ENCODE measurements at places on chromosomes 3 and 15.

DNA sequence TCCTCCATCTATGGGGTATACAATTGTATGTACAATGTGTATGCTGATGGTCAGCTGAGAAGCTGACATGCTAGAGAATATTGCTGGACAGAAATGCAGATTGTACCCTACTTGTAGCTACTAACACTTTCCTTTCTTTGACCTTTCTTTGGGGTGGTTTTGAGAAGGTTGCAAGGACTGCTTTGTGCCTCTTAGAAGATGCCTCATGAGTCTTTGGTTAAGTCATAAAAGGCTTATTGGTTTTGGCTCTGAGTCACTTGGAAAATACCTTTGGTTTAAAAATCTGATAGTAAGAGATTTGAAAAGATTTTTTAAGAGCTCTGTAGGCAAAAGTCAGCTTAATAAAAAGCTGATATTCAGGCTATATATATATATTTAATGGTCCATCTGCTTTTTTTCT is 71.5 kb downstream of the ZMAT3 start:
- DNase-seq, result no peak

DNA sequence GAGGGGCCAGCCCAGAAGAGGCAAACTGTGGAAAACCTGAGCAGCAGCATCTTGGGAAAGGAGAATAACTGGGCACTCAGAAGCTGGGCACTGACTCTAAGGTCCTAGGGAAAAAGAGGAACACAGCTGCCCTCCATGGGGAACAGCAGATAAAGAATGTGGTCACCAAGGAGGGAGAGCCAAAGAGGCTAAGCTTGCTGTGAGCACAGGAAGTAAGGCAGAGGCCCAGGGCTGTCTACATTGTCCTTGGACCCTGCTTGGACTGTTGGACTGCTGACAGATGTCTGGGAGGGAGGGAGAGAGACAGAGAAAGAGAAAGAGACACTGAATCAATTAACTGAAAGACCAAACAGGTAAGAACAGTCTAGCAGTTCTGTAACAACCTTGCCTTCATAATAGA is 4.5 kb upstream of the MNS1 start:
- DNase-seq, result no peak

GRCh38 chr3:151452841-151453240 is 8.0 kb downstream of the IGSF10 start:
- DNase-seq, result no peak

- DNase-seq, result no peak
These were observed 10.8 kb upstream of the RARRES1 start for GRCh38 chr3:158742871-158743663.

DNA sequence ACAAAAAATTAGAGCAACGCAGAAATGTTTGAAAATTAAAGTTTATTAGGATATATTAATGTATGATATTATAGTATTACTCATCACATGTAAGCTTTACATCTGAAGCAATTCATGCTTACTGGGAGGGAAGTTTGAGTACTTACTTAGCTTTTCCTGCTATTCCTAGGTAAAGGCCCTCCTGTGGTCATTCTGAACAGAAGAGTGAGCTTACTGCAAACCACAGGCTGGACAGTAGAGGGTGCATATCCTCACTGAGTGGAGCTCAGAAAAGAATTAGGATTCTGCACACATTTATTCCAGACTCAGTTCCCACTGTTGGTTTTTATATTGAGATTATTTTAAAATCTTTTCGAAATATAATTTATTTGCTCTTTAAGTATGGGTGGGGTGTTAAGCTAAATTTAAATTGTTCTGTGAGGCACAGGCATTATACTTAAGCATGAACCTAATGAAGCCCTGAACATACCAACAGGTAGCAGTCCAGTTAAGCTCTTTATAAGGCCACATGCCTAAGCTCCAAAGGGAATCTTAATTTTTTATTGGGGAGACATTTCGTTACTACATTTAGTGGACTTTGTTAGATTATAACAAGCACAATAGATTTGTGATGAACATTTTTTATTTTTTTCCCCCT is 10.2 kb downstream of the MRPS22 start:
- no peak for DNase-seq

GRCh38 chr3:37291275-37291700 is 116.9 kb upstream of the LRRFIP2 start:
- no peak for DNase-seq

DNA sequence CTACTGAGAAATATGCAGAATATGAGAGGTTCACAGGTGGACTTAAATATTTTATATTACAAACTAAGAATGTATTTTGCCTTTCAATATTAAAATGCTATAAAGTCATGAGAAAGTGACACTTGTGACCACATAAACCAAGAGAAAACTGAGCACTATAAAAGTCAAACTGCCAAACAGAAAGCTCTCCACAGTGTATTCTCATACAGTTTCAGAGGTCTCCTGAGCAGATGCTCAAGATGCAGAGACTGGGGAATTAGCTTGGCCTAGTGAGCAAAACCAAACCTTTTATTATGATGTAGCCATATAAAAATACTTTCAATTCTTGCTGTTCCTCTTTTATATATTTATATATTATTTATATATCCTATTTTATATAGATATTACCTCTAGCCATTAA is 227.8 kb downstream of the TBC1D5 start:
- no peak for DNase-seq

DNA sequence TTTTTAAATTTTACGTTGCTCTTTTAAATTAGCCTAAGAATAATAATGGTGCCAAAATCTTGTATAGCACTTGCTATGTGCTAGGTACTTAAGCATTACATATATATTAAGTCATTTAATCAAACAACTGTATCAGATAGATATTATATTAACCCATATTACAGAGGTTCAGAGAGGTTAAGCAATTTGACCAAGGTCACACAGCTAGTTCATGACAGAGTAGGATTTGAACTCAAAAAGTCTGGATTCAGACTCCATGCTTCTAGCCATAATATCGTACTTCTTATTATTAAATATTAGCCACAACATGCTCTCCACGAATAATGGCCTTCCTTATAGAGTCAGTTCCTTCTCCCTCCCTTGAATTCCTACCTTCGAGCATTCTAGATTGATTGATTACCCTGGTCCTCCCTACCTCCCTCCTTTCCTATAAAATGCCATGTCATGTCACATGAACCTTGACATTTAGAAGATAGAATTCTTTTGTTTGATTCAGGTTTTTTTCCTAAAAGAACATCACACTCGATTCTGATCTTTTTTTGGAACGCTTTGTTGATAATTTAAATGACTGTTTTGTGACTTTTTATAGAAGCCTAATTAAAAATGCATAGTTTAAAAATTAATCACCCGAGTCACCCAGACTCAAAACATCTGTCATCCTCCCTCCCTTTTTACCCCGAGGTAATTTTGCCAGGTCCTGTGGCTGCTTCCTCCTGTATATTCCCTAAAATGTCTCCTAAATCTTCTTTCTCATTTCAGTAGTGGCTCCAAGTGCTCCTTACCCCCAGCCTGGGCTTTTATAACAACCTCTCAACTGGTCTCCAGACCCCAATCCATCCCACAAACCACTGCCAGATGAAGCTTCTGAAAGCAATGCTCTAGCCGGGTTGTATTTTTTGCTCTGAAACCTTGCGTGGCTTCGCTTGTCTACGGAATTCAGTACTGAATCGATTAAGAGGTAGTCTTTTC is 8.5 kb upstream of the PSMD6 start:
- no peak for DNase-seq
